ENCODE measurements at places on chromosomes 7 and 10. TPM values are rescaled to one million over a fixed set of nuclear protein-coding genes. Genes with fewer than 3 reads are reported as not detected.

DNA sequence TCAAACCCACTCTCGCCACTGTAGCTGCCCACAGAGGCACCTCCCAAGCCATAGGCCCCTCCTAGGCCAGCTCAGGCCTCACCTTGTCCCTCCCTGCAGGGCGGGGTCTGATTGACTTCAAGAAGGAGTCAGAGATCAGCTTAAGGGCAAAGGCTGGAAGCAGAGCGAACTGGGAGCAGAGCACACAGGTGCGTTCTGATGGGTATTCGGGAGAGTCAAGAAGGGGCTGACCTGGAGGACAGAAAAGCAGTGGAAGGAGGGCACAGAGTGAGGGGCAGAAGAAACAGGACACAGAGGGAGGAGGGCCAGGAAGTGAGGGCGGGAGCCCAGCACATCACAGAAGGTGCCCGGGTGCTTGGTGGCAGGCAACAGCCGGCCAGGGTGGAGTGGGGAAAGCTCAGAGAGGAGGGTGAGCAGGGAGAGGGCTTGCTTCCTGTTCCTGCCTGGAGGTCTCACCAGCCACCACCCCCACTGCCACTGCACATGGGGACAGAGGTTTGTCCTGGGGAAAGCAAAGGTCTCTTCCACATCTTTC, at the start of gene AOC1:
AOC1 (plus strand) TSS at position 147 of the 535 bp plus-strand sequence. CDS start 3,954 bp downstream, outside the sequence.
- DNase-seq = peak; percentile 17

Gene ZNF467
- 0.11 TPM for total RNA-seq

DNA sequence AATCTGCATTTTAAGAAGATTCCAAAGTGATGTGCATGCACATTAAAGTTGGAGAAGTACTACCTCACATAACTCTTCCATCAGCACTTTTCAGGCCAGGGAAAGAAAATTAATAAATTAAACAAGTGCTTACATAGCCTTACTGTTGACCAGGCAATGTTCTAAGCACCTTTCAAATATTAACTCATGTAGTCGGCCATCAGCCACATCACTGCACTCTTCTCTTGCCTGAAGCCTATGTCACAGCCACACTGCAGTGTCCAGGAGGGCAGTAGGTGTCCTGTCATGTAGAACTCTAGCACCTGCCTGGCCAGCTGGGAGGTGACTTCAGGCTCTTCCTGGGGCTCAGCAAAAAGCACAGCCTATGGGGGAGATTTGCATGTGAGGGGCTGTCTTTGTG, 71.5 kb downstream of the CDK1 start:
- DNase-seq = no peak

Gene SMKR1
- 1.3 TPM for total RNA-seq

DNA sequence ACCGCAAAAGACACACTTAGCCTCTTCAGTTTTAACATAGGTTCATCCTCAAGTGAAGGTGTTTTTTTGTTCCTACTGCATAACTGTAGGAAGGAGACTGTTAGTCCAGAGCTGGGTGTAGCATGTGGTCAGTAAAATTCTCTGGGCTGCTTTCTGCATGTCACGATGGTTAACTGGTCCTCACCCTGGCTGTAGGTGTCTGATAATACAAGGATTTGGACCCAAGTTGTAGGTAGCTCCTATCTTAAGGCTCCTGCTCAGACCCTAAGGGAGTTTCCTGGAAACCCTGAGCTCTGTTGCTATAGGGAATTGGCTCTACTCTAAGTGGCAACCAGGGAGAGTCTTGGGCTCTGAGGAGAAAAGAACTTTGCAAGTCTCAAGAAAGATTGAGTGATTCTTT, 112.9 kb downstream of the SAMD9 start:
- no peak for DNase-seq

Gene PIP
- not detected for total RNA-seq

DNA sequence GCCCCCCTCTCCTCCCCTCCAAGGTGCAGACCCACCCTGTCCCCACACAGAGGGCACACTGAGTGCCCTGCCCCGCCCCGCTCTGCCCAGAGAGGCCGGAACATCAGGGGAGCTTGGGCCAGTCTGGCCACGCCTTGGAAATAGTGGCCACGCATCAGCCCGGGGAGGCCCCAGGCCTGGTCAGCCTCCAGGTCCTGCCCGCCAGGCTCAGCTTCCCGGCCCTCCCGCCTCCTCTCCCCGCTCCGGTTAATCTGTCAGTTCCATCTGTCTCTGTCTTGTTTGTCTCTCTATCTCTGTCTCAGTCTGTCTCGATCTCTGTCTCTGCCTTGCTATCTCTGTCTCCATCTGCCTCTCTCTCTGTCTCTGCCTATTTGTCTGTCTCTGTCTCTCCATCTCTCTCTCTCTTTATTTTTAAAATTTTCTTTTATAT, 28.9 kb upstream of the TNRC18 start:
- no peak for DNase-seq

DNA sequence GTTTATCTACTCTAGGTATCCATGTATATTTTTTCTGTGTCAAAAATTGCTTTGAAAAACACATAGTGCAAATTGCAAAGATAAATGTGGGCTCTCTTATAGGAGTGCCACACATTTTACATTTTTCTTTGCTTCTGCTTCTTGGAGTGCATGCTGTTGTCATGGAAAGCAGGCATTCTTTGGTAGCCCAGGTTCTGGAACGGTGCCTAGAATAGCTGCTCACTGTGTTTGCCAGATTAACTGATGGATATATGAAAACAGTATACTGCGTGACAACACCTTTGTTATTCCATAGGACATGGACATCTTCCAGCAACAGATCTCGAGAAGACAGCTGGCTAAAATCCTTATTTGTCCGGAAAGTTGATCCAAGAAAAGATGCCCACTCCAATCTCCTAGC, 13.4 kb downstream of the NIPSNAP2 start:
- no peak for DNase-seq

DNA sequence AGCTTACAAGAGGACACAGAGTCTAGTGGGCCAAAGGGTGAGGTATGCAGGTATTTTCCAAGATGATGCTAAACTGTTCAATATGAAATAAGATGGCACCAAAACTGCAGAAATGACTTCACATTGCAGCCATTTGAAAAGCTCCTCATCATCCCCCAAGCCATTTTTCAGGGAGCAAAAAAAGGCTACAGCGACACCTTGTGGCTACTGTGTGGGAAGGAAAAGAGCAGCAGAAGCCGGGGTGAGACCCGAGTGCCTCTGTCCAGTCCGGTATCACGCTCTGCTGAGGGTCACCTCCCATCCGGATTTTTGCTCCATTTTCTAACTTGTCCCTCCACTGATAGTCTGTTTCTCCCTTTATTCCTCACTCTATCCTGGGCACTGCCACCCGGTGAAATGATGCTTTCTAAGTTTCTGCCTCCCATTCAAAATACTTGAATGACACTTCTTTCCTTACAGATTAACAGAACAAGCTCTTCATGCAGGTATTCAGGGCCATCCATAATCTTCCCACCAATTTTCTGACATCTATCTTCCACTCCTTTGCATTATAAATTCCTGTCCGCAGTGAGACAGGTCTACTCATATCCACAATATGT, 220.2 kb downstream of the DGKI start:
- DNase-seq = peak; percentile 60

GRCh38 chr7:143285806-143286521, 1.2 kb downstream of the TMEM139 start:
- no peak for DNase-seq

Gene GNGT1
- not detected for total RNA-seq

- DNase-seq = no peak
Measured at GRCh38 chr7:69256634-69257081, 341.6 kb upstream of the AUTS2 start.

DNA sequence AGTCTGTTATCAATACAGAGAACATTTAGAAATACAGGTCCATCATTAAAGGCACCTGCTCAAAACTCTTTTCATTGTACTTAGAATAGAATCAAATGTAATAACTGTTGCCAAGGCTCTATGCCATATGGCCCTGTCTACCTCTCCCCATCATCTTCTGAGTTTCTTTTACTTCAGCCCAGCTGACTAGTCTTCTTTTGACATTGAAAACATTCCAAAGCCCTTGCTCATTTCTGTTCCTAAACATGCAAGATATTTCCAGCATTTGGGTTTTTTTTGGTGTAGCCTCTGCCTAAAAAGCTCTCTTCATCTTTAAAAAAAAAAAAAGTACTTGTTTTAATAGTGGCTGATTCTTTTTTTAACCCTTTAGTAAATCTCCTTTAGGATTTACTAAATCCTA, 165.5 kb upstream of the SMIM30 start:
- no peak for DNase-seq

GRCh38 chr7:14754631-14755030, 147.9 kb downstream of the DGKB start:
- DNase-seq = no peak

GRCh38 chr10:89479771-89480446, 55.5 kb downstream of the SLC16A12 start:
- DNase-seq = no peak

DNA sequence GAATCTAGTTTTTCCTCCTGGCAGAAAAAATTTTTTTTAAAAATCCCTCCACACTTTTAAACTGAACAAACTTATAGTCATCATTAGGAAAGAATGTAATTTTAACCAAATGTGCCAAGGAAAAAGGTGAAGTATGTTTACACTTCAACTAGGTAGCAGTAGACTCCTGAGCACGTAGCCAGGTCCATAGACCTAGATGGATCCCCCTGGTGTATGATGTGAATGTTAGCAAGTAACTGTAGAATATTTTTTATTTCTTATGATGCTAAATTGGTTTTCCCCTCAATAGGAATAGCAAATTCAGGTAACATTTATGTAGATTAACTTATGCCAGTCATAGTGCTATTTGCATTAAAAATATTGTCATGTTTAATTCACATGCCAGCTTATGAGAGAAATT, 19.6 kb downstream of the CABCOCO1 start:
- no peak for DNase-seq

Gene GRM3
- total RNA-seq = not detected

Gene CYP2C18
- not detected for total RNA-seq

- no peak for DNase-seq
Measured at GRCh38 chr7:121313220-121313792, 15.5 kb upstream of the WNT16 start.

Gene OR6B1
- total RNA-seq = not detected

Gene SPDYE3
- not detected for total RNA-seq

Gene PCLO
- total RNA-seq = not detected

Gene GPR158
- total RNA-seq = not detected

DNA sequence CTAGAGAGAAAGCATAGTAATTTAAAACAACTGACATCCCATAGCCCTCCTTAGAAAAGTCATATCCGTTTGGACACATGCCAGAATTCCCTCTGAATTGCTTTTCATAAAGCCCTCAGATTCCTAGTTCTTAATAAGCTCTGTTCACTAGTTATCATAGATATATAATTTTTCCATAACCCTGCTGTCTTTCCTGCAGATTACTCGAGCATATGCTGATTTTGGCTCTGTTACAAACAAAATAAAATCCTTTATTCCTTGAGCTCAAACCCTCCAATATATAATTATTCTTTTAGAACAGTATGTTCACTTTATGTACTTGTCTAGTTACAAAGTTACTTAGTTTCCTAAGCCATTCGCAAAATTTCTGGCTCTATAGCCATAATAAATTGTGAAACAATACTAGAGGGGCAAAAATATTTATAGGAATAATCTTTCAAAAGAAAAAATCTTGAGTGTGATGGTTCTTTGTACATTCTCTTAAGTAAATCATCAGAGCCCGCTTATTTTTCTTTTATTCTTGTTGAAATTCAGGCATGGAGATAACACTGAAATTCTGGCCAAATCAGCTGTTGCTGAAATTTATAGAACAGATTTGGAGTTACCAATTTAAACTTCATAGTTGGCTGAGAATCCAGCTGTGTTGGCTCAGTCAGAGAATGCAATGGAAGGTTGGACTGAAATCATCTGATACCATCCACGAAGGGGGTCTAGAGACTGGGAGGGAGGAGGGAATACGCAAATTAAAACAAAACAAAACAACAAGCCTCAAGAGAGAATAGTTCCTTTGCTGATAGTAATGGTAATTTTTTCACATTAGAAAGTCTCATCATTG, 146.1 kb upstream of the TMEM196 start:
- no peak for DNase-seq

DNA sequence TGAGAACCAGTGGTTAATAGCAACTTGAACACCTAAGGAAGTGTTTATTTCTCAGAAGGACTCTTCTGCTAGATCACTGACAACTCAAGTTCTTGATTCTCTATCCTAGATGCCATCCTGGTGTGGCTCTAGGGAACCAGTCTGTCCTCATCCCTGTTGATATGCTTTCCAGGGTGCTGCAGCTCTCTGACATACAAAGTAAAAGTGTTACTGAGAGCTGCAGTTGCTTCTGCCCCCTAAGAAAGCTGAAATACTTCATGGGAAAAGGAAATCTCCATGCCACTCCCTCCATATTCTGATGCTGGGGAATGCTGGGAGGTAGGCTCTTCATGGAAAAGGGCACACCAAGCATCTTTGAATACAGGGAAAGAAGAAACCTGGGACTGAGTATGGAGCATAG, 168.1 kb downstream of the KLF6 start:
- DNase-seq = no peak

- DNase-seq = no peak
Measured at GRCh38 chr7:12653518-12653917, 33.9 kb upstream of the ARL4A start.

GRCh38 chr10:79014796-79015195, 54.0 kb upstream of the ZMIZ1 start:
- no peak for DNase-seq

- DNase-seq = no peak
Measured at GRCh38 chr7:131583430-131583829, 27.0 kb upstream of the PODXL start.

Gene BMPER
- total RNA-seq = not detected

GRCh38 chr7:158567153-158567603, 20.4 kb downstream of the PTPRN2 start:
- no peak for DNase-seq

DNA sequence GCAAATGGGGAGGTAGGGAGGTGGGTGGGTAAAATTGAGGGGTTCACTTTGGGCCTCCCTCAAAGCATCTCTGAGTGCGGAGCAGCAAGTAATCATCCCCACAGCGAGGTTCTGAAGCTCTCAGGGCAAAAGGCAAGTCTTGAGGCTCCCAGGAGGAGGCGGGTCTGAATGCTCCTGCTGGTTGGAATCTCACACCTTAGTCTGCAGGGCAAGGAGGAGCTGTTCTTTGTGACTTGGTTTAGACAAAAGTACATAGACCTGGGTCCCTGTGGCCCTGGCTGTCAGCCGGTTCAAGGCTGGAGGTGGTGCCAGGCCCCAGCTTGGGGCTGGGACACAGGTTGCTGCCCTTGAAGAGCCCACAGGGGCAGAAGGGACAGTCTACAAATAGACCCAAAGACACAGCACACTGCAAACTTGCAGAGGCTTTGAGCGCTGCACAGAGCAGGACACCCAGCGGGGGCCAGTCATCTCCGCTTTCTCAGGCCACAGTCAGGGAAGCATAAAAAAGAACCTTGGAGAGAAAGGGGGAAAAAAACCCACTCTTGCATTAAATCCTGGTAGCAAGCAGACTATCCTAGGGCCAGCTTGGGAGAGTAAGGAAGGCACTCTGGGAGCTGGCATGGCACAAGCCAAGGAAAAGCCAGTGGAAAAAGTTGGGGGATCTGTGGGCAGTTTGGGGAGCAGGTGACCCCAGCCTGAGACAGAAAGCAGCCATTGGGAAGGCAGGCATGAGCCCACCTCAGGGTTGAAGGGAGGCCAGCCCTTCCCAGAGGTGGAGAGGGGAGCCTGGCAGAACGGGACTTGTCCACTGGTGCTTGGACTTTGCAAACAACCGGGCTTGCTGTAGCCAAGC, 926 bp upstream of the C10orf71 start:
- DNase-seq = no peak

GRCh38 chr7:30027065-30027456, 559 bp upstream of the FKBP14 start:
- no peak for DNase-seq

All from activated CD8-positive, alpha-beta T cell treated with anti-CD3 and anti-CD28 coated beads, Interleukin-2, amount 10 ng/mL, durations not matched to agents 7 days and 5 days (primary cell).